Stimulated activated CD4-positive, alpha-beta T cell treated with anti-CD3 and anti-CD28 coated beads, Interleukin-2, amount 100 ng/mL, for 4 hours (primary cell): ENCODE measurements at places on chromosomes 2 and 18.

DNA sequence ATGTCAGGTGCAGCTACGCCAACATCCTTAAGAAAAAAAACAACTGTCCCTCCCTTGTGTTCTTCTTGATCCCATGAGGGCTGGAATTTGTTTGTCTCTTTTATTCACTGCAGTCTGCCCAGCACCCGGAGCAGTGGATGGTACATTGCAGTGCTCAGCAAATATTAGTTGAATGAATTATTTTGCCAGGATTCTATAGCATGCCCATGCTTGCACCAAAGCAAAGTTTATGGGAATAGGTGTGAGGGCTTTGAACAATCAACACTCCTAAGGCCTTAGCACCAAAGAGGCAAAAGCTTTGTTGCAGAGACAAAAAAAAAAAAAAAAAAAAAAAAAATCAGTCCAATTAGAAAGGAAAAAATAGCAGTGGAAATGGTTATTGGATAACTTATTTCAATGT is 28.7 kb upstream of the DCC start:
- no peak for DNase-seq

GRCh38 chr2:8999102-8999446 is 4.4 kb downstream of the MBOAT2 start:
- no peak for DNase-seq

DNA sequence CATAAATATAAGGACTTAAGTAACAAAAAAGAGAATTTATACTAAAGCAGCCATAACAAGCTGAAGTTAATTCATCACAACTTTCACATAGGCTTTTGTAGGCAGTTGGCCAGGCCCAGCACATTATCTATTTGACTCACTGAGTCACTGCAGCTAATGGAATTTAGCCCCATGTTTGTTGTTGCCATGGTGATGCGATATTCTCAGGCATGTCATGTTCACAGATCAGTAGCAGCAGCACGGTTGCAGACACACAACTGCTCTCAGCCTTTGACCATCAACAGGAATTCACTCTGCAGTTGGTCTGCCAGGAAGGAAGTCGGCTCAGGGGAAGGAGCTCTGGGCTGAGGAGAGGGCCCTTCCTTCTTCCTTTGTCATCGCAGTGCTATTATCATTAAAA is 639.8 kb downstream of the TMEM182 start:
- no peak for DNase-seq

DNA sequence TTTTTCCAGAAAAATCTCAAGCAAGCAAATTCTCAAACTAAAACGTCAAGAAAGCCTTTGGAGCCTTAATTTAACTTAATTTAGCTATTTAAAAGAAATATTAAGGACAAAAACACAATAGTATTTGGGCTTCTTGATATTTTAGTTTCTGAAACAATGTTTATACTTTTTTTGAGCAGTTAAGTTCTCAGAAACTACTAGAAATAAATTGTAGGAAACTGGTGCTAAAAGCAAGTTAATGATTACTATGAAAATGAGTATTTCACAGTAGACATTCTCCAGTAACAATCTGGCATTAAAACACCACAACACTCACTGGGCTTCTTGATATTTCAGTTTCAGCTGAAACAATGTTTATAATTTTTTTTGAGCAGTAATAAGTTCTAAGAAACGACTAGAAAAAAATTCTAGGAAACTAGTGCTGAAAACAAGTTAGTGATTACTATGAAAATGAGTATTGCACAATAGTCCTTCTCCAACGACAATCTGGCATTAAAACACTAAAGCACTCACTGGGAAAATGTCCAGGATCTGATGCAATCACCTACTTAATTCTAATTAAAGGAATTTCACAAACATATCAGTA is 45.1 kb downstream of the TRAK2 start:
- no peak for DNase-seq

DNA sequence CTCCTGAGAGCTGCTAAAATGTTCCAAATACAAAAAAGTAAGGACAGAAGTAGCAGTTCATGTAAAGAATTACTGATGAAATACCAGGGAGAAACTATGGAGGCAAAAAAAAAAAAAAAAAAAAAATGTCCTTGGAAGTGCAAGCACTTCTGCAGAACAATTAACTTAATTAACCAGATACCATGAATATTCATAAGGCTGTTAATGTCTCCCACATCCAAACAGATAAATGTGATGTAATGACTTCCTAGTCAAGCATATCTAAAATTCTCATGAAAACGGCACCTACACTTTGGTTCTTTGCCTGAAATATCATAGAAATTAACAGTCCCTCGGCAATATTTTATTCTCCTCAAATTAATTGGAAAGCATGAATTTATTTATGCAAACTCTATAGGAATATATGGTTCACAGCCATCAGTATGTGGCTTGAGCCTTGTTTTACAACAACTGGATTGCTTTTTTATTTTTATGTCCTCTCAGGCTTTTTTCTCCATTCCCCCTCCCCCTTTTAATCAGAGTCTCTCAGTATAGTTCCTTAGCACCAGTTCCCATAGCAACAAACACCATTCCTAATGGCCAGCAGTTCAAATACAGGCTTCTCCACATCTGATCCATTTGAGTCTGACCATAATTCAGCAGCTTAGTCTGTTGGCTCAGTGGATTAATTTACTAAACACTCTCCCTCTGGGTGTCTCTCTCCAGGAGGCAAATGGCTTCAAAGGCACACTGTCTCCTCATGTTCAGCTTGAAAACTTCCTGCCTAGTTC is 97.1 kb downstream of the ITGA4 start:
- no peak for DNase-seq

DNA sequence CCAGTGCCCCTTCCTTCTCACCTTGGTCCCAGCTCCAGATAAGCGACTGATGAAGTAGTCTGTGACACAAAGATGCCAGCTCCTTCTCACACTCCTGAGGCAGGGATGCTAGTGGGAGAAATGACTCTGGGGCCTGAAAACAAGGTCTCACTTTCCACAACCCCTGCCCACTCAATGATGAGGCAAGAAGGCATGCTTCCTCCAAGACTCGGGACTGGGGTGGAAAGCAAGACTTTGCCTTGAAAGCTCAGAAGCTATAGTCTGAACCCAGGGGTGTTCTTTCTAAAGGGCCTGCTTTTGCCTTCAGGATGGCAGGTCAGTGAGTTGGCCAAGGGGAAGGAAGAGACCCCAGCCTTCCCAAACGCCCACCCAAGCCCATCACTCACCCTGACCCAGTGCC is 1.4 kb downstream of the CCDC142 start:
- no peak for DNase-seq

GRCh38 chr2:219525533-219526232 is 11.4 kb downstream of the ASIC4 start:
- DNase-seq = no peak

DNA sequence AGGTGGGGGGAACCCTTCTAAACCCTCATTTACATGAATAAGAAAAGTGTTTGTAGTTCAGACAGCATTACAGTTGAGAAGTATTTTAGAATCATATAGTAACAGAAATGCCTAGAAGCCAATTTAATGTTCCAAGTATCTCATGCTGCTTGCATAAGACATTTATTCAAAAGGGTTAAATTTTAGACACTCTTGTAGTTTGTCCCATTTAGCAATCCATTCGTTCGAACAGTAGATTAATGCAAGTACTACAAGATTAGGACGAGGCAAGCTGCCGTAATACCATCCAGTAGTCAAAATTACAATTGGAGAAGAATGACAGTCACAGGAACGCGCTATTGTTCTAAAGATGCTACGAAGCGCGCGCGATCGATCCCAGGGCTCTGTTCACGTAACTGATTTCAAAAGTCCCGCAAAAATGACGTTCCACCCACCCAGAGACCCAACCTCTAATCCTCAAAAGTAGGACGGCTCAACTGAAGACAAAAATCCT is 1.2 kb downstream of the TMEM237 start:
- DNase-seq = no peak

GRCh38 chr2:152089238-152089637 is 9.6 kb downstream of the CACNB4 start:
- DNase-seq = no peak

GRCh38 chr2:65999796-66000195 is 435.1 kb upstream of the MEIS1 start:
- DNase-seq = no peak

GRCh38 chr18:63155169-63155852 is 164.3 kb downstream of the BCL2 start:
- peak; percentile 86 for DNase-seq

GRCh38 chr2:134002391-134002790 is 251.5 kb upstream of the MGAT5 start:
- DNase-seq = no peak

GRCh38 chr2:10400568-10400977 is 47.6 kb downstream of the ODC1 start:
- no peak for DNase-seq

DNA sequence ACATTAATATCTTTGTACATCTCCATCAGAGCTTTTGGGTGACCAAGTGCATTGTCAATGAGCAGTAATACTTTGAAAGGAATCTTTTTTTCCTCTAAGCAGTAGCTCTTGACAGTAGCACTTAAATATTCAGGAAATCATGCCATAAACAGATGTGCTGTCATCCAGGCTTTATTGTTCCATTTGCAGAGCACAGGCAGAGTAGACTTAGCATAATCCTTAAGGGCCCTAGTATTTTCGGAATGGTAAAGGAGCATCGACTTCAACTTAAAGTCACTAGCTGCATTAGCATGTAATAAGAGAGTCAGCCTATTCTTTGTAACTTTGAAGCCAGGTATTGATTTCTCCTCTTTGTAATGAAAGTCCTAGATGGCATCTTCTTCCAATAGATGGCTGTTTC is 121.8 kb upstream of the CWC22 start:
- DNase-seq = no peak

DNA sequence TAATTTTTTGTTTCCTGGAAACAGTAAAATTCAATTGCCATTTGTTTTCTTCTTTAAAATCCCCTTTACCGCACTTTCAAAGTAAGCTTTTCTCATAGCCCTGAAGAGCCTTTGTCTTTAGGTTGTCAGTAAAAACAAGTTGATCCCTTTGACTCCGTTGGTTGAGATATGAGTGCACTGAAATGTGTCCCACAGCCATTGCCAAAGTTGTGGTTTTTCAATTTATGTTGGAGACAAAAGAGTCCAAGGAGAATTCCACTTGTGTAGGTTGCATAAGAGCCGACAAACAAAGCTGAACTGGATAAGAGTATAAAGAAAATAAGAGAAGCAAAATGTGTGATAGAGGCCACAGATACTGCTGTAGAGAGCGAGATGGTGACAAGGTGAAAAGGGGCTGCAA is 26.1 kb upstream of the HNMT start:
- DNase-seq = no peak

GRCh38 chr18:6629635-6630140 is 99.8 kb upstream of the ARHGAP28 start:
- no peak for DNase-seq

DNA sequence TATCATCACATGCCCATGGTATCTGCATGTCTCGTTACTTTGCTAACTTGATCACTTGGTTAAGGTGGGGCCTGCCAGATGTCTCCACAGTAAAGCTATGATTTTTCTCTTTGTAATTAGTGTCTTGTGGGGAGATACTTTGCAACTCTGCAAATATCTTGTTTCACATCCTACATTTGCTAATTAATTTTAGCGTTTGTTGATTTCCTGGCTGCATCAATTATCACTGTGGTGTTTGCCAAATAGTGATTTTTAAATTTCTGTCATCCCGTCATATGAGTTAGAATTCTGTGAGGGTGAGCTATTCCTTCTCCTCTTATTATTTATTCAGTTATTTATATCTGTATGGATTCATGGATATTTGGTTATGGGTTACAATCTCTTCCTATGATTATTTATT is 161.4 kb downstream of the FMNL2 start:
- no peak for DNase-seq

- no peak for DNase-seq
Observed at GRCh38 chr2:158953926-158954763, 14.3 kb upstream of the TANC1 start.

- DNase-seq = no peak
Observed at GRCh38 chr2:18435426-18436037, 124.9 kb downstream of the RDH14 start.

- no peak for DNase-seq
Observed at GRCh38 chr18:42882122-42882521, 233.4 kb downstream of the RIT2 start.
